ENCODE measurements at places on chromosomes 2 and 18. TPM values are rescaled to one million over a fixed set of nuclear protein-coding genes. Genes with fewer than 3 reads are reported as not detected.

DNA sequence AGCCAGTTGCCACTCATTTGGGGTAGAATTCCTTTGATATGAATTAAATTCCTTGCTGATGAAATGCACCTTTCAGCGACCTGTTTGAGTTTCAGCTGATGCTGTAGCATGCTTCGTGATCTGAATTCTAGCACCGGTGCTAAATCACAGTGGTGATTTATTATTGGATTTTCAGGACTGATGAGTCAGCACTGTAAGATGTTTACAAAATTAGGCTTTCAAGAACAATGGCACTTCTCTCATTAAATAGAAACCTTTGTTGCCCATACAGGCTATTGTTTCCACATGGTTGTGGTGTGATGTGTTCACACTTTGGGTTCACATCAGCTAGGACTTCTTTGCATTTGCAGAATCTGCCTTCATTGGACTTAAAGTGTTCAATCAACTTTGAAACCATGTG is 687.7 kb downstream of the ARHGAP15 start:
- no peaks in the 10 kb centered on the region for H3K36me3 ChIP-seq
- H3K4me3 ChIP-seq, result no peak overlapping the region
- no peaks in the 10 kb centered on the region for H3K4me1 ChIP-seq
- no peak for DNase-seq
- no peak overlapping the region for H3K27ac ChIP-seq
- no peaks in the 10 kb centered on the region for H3K27me3 ChIP-seq

DNA sequence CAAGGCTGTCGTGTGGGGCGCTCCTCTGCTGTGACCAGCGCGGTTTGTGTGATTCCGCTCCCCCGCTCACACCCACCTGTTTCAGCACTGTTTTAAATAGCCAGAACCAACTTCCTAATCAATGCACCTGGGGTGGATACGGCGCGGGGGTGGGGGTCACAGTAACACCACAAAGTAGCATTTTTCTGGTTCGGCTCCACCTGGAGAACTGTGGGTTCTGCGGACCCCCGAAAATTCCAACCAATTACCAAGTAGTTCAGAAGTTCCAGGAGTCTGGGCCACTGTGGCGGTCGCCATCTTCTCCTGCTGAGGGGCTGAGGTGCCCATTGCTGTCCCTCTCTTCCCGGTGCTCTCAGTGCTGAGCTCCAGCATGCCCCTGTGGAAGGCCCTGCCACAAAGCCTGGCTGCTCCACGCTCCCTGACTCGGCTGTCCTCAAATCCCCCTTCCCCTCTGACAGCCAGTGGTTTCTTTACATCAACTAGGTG is 79.4 kb downstream of the GFPT1 start:
- DNase-seq, result peak; percentile 31
- H3K4me1 ChIP-seq, result peaks cover 32% of the 10 kb centered on the region
- H3K36me3 ChIP-seq, result peaks cover 4% of the 10 kb centered on the region

- DNase-seq, result peak; percentile 11
- H3K27me3 ChIP-seq, result no peaks in the 10 kb centered on the region
- H3K27ac ChIP-seq, result no peak overlapping the region
- no peaks in the 10 kb centered on the region for H3K36me3 ChIP-seq
- H3K4me3 ChIP-seq, result no peak overlapping the region
These were observed 77.2 kb downstream of the PIGN start for GRCh38 chr18:62109676-62110075.

DNA sequence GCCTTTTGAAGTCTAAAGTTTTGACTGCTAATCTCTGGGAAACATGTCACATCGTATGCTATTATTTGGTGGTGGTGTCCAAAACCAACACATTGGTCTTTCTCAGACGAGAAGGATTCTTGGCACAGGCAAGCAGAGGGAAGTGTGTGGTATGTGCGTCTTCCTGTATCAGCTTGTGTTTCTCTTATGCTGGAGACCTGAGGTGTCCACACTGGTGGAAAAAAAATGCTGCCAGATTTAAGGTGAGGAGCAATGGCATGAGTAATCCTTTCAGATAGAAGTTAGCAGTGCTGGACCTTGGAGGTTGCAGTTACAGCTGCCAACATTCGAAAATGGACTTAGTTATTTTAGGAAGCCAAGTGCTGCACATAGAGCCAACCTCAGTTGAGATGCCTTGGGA is 11.7 kb upstream of the FHL2 start:
- no peak for DNase-seq
- H3K4me1 ChIP-seq, result peaks cover 40% of the 10 kb centered on the region
- H3K4me3 ChIP-seq, result no peak overlapping the region
- no peaks in the 10 kb centered on the region for H3K27me3 ChIP-seq
- peak overlapping the region; percentile 95 for H3K27ac ChIP-seq
- H3K36me3 ChIP-seq, result no peaks in the 10 kb centered on the region

DNA sequence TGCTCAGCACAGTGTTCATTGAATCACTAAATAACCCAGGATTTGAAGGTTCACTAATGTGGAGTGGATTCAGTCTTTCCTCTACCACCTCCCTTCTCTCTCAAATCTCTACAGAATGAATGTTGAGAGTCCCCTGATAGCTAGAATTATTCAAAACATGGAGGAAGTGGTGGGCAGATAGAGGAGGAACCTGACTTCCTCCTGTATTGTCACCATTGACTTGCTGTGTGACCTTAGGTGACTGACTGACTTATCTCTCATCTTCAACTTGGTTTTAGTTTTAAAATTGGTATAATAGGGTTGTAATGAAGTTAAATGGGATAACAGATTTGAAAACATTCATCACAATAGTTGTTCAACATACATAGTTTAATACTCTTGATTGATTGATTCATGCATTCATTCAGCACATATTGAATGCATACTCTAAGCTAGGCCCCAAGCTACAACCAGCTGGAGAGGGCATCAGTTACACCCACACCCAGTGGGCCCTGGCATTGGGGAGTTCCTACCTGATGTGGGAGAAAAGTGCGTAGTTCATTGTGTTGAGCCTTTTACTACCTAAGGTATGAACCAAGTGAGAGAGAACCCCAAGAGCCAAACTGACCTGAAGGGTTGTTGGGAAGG is 96.0 kb downstream of the WDR7 start:
- H3K4me1 ChIP-seq, result no peaks in the 10 kb centered on the region
- H3K27me3 ChIP-seq, result no peaks in the 10 kb centered on the region
- no peaks in the 10 kb centered on the region for H3K36me3 ChIP-seq
- H3K27ac ChIP-seq, result no peak overlapping the region
- no peak overlapping the region for H3K4me3 ChIP-seq

The BOLL gene
- total RNA-seq, result not detected

DNA sequence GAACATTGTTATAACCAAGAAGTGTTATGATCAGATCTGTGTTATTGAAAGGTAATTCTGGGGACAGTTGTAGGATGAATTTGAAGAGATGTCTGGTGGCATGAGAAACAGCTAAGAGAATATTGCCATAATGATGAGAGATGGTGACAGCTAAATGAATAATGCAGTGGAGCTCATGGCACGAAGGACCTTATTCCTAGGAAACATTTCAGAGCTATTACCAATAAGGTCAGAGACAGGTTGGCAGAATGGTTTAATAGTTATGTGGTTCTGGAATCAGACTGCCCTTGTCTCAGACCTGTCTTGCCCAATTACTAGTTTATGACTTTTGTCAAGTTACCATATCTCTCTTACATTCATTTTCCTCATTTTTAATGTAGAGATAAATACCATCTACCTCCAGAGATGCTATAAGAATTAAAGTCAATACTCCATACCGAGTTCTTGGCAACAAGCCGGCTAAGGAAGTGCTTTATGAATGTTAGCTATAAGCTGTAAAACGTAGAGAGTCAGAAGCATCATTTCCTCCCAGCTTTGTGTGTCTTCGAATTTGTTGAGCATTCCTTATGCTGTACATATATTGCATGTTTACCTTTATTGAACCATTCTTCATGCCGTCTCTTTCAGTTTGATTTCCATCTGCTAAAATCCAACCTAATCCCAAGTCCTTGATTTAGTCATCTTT is 73.6 kb upstream of the COL5A2 start:
- H3K36me3 ChIP-seq, result no peaks in the 10 kb centered on the region
- no peak overlapping the region for H3K4me3 ChIP-seq
- peaks cover 32% of the 10 kb centered on the region for H3K4me1 ChIP-seq
- H3K27me3 ChIP-seq, result no peaks in the 10 kb centered on the region
- peak; percentile 45 for DNase-seq

All from osteoblast (primary cell).